ENCODE measurements at places on chromosomes 3 and 15.

- no peak for DNase-seq
Measured at GRCh38 chr3:175336406-175337133, 477.4 kb downstream of the NAALADL2 start.

DNA sequence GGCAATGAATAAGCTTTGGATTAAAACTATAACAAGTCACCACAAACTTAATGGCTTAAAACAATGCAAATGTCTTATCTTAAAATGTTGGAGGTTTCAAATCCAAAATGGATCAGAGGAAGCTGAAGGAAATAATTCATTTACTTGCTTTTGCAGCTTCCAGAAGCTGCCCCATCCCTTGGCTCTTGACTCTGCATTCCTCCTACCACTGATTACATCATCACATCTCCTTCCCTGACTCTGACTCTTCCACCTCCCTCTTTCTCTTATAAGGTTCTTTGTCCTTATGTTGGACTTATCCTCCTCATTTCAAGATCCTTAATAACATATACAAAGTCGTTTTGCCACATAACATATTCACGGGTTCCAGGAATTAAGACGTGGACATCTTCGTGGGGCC is 982.8 kb upstream of the ROBO1 start:
- DNase-seq: no peak

- DNase-seq: no peak
Measured at GRCh38 chr3:117059067-117059955, 349.7 kb downstream of the TUSC7 start.

GRCh38 chr3:121834671-121835464 is at the start of the genes EAF2 and IQCB1:
TSS of gene EAF2 (plus strand) at chr3:121835209. CDS start at chr3:121835286, 77 bp downstream.
TSS of gene IQCB1 (minus strand) at chr3:121835060. CDS start at chr3:121828960, 6,100 bp downstream.
- peak; percentile 97 for DNase-seq

DNA sequence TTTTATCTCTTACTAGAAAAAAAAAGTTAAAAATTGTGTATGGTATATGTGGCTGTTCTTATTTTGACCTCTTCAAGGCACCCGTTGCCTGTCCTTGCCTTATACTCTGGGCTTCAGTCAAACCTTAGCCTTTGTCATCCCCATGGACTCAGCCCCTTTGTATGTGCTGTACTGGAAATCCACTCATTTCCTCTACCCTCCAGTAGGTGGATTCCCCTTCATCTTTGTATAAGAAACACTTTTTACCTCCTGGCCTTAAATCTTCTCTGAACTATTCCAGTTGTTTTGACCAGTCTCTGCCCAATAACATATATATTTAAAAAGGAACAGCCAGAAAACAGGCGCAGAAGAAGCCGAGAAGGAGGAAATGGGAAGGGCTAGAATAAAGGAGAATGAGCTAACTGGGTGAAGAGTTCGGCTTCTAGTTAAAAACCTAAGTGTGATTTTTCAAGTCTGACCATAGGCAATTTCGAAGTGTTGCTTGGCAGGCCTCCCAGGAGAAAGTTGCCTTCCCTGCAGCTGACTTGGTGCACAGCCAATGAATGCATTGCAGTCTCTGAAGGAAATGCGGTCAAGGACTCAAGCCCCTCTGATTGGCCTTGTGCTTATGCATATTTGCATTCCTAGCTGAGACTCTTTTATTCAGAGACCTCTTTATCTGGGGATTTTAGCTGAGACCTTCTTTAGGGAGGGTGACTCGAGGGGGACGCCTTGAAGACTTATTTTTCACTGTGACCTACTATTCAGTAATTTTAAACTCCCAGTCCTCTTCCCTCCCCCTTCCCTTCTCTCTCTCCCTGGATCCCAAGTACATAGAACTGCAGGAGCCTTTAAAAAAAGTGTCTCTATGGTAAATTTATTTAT is 277.4 kb downstream of the ROBO1 start:
- DNase-seq: no peak

- no peak for DNase-seq
Measured at GRCh38 chr15:56410721-56411120, 45.5 kb downstream of the TEX9 start.

- no peak for DNase-seq
Measured at GRCh38 chr3:71402911-71403310, 180.6 kb downstream of the FOXP1 start.

DNA sequence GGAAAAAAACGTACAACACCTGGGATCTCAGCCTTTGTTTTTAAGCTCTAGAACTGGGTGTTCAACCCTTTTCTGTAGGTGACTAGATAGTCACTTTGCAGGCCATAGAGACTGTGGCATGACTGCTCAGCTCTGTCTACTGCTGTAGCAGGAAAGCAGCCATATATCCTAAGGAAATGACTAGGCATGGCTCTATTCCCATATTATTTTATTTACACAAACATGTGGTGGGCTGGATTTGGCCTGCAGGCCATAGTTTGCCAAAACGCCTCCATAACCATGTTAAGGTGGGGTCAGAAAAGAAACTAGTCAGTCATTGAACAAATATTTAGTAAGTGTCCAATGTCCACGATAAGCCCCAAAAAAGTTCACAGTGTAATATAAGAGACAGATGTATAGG is 452.5 kb downstream of the MCTP2 start:
- DNase-seq: no peak

DNA sequence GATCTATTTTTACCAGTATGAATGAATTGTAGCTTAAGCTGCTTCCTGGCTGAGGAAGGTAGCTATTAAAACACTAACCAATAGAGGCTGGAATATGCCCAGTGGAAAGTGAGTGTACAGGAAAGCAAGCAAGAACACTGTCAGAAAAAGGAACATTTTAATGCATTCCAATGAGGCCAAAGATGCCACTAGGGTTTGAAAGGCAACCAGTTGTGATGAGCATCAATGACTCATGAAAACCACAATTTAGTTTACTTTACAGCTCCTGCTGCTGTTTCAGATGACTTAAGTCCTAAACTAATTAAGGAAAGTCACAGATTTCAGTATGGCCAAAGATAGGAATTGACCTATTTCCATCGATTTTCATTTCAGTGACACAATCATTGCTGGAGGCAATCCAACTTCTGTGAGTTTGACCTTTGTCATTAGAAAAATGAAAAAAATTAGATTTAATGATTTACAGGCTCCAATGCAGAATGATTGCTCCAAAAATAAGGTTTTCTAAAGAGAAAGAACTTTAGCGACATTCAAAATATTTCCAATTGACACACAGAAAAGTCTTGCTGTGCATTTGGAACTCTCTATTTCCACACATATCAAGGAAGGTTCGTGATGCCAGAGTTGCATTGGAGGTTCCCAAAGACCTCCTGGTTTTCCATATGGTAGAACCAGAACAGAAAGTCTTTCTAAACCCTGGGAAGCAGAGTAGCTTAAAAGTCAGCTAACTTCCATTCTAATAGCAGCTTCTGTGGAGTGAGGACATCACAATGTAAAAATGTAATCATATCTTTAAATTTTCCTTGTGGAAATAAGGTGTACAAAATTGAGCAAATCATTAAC is 103.0 kb downstream of the SUCNR1 start:
- DNase-seq: no peak

GRCh38 chr15:64343222-64343621 is 12.8 kb downstream of the CSNK1G1 start:
- DNase-seq: no peak

GRCh38 chr3:127556565-127556964 is 34.0 kb downstream of the TPRA1 start:
- no peak for DNase-seq

GRCh38 chr3:127819086-127819485 is 3.2 kb downstream of the MGLL start:
- DNase-seq: no peak

DNA sequence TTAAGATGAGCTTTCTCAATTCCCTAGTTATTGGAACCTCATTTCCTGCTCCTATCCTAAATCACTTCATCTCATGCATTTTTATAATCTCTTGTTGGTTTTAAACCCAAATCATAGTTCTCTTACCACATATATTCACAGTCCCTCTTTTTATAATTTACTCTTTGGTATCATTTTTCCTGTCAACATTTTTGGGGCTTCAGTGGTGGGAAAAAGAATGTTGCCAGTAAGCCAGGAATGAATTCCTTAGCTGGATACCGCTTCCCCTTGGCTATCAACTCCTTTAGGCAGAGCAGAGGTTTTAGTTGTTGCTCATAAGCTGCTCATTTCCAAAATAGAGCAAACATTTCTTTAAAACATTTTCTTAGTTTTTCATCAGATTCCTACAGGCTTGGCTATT is 112.3 kb downstream of the GALK2 start:
- DNase-seq: no peak

DNA sequence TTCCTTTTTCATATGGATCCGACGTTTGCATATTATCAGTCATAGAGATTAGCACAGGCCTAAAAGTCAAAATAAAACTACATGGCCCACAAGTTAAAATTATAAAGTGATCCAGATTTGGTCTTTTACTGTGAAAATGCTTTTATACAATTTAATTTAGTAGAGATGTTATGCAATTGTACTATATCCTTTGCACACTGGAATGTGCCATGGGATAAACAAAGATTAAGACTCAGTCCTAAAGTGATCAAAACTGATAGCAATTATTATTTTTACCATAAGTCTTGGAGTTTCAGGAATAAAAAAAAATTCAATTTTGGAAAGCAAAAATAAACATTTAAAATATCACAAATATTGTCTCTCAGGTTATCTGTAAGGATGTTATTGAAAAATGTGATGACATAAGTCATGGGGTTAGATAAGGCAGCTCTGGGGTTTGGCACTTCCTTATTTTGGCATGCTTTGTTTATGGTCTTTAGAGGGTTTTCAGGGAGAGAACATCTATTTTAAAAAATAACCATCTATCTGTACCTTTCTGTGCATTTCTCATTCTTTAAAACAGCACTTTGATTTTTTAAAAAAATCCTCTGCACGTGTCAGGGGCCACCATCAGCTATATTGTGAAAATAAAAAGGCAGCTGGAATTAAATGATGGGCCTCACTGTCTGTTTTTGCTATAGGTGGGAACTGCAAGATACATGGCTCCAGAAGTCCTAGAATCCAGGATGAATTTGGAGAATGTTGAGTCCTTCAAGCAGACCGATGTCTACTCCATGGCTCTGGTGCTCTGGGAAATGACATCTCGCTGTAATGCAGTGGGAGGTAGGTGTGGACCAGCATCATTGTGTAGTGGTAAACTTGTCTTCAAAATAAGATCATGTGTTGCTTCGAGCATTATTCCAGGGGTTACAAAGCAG is 67.3 kb downstream of the TGFBR2 start:
- no peak for DNase-seq

- no peak for DNase-seq
Measured at GRCh38 chr3:18544146-18544545, 119.0 kb upstream of the SATB1 start.

DNA sequence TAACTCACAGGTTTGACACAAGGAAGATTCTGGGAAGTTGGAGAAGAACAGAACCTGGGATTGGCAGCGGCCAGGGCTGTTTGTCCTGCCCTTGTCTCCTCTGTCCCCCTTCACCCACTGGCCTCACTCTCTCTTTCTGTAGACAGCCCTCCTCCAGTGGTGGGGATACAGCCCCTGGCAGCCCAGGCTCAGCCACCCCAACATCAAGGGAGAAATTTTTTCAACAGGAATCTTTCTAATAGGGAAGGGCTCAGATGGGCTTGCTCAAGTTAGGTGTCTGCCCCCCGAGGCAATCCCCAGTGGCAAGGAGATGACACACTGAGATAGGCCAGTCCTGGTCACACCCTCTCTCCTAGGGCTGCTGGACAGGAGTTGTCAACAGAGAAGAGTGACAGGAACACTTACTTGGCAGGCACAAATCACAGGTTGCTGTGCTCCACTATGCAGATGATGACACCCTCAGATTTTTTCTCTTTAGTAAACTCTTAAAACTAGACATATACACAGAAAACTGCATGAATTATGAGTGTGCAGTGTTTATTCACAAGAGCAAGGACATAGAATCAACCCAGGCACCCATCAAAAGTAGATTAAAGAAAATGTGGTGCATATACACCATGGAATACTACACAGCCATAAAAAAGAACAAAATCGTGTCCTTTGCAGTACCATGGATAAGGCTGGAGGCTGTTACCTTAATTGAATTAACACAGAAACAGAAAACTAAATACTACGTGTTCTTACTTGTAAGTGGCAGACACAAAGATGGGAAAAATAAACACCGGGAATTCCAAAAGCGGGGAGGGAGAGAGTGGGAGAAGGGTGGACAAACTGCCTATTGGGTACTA is 36.3 kb downstream of the PLA2G4D start:
- DNase-seq: no peak

DNA sequence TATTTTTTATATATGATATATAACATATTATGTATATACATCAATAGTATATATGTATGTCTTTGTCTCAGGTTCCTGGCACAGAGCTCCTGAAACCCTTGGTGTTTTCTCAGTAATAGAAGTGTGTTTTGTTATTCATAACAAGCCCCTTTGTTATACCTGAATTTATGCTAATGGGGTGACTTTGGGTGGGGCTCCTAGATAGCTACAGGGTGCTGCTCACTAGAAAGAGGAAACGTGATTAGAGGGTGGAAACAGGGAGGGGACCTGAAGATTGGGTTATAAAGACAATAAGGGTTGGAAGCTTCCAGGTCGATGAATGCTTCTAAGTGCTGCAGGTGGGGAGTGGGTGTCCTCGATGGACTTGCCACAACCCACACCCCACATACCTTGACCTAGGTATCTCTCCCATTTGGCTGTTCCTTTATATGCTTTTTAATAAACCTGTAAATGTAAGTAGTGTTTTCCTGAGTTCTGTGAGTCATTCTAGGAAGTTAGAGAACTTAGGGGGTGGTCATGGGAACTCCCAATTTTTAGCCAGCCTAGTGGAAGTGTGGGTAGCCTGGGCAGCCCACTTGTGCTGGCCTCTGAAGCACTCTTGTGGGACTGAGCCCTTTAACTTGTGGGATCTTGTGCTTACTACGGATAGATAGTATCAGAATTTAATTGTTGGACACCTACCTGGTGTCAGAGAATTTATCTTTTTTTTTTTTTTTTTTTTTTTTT is 36.9 kb upstream of the C15orf39 start:
- no peak for DNase-seq

DNA sequence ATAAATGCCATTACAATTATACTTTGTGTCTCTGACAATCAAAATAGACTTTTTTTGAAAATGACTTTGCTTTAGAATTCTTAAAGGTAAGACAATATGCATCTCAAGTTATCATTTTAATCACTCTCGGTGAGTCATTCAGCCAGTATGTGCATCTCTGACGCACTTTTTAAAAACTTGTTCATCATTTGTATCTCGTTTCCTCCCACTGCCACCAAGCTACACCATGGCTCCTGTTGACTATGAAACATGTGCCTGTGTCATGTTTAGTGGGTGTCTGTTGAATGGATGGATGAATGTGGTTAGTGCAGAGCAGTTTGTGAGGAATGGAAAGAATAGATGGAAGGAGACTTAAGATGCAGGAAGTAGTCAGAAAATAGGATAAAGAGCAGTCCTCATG is 68.6 kb downstream of the ARPP21 start:
- DNase-seq: no peak

GRCh38 chr3:170423001-170423615 is 4.4 kb downstream of the CLDN11 start:
- no peak for DNase-seq

DNA sequence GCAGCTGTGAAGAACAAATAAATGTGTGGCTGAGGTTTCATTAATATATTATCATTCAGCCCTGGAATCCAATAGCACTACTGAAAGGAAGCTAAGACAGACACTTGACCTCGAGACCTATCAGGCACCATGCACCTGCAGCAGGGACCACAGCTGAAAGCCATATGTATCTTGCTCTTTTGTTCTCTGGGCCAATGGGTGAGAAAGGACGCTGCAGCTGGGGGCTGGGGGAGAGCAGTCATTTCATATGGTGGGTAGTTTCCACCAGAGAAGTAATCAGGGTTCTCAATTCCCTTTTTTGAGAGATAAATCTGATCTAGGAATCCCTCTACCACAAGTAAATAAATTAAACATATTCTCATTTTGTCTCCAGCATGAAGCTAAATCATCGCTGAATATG is 225.6 kb upstream of the STRIT1 start:
- DNase-seq: no peak

- no peak for DNase-seq
Measured at GRCh38 chr3:112129925-112130637, 3.0 kb downstream of the GCSAM start.

Measured in CD4-positive, alpha-beta T cell treated with Interleukin-17A for 4 hours (primary cell).